ENCODE measurements at places on chromosomes 12 and 14.

- DNase-seq: no peak
Measured at GRCh38 chr12:69097619-69098368, 141.6 kb upstream of the CPSF6 start.

DNA sequence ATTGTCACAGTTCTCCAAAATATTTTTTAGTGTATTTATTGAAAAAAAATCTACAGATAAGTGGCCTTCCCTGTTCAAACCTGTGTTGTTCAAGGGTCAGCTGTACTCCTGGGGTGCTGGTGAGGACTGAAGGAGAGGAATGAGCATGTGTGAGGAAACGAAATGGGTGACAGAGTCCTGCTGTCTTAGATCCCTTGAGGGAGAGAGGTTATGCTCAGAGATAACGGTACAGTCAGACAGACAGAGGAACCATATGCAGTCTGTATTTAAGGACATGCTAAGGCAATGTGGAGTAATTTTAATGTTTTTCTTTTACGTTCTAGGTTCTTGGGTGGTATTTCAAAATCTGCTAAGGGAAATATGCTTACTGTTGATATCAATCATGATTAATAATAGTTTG lies 352.9 kb upstream of the RGS6 start:
- DNase-seq: no peak

DNA sequence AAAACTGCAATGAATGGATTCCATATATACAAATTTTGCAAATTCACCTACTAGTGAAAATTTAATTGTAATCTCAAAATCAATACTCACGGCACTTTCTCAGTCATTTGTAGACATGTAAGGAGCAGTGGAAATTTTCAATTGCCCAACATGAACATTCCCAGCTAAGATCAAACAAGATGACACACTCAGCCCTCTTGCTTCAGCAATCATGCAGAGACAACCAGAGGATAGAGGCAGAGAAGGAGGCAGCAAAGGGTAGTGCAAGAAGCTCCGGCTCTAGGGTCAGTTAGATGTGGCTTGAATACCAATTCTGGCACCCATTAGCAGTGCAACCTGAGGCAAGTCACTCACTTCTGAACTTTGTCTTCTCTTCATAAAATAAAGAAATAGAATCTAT lies 91.5 kb upstream of the SLC35F4 start:
- no peak for DNase-seq

- DNase-seq: no peak
Measured at GRCh38 chr14:100532906-100533655, 54.1 kb downstream of the BEGAIN start.

GRCh38 chr12:57452937-57453509 lies 2.1 kb upstream of the INHBE start:
- no peak for DNase-seq

DNA sequence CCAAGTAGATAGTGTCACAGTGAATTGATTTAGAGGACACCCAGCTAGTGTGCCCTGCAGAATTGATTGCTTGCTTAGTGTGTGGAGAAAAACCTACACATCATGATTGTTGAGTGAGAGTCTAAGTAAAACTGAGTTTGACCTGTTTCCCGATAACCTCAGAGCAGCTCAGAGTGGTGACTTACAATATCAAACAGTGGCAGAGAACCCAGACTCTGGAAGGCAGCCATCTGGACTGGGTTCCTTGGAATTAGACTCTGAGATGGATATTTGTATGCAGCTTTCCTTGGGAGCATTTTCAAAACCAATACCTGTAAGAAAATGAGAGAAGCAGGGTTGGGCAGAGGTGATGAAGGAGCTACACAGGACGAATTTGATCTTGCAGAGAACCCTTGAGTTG lies 109.8 kb downstream of the IPO8 start:
- no peak for DNase-seq

DNA sequence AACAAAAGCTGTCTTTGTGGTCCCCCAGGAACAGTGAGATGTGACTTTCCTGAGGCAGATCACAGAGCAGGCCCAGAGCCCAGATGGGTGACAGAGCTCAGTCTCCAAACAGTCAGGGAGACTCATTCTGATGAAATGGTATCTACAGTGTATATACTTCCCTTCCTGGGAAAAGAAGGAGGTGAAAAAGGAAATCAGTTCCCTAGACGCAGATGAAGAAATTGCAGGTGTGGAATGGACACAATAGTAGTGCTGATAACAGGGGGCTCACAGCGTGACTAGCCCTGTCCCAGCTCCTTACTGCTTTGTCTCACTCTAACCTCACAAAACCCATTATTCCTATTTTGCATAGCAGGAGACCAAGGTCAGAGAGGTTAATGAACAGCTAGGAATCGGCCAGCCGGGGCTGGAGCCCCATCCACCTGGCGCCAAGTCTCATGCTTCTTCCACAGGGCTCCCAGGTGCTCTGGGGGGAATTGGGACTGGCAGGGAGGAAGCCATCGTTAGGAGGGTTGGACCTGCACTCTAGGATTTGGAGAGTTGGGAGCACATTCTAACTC lies 11.9 kb downstream of the KCNH3 start:
- DNase-seq: no peak

DNA sequence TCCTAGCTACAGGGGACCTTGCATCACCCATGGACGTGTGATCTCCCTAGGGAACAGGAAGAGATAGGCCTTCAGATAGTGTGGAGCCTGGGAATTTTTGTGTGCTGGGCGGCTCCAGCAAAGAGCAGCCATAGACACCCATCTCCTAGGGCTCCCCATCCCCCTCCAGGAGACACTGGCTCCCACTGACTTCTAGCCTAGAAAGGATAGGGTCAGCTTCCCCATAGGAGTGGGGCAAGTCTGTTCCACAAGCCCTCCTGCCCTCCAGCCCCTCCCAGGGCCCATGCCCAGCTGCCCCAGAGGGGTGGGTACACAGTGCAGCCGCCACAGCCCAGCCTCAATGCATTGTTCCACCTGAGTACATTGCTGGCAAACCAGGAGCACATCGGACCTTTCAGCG lies 16.5 kb upstream of the LALBA start:
- no peak for DNase-seq

DNA sequence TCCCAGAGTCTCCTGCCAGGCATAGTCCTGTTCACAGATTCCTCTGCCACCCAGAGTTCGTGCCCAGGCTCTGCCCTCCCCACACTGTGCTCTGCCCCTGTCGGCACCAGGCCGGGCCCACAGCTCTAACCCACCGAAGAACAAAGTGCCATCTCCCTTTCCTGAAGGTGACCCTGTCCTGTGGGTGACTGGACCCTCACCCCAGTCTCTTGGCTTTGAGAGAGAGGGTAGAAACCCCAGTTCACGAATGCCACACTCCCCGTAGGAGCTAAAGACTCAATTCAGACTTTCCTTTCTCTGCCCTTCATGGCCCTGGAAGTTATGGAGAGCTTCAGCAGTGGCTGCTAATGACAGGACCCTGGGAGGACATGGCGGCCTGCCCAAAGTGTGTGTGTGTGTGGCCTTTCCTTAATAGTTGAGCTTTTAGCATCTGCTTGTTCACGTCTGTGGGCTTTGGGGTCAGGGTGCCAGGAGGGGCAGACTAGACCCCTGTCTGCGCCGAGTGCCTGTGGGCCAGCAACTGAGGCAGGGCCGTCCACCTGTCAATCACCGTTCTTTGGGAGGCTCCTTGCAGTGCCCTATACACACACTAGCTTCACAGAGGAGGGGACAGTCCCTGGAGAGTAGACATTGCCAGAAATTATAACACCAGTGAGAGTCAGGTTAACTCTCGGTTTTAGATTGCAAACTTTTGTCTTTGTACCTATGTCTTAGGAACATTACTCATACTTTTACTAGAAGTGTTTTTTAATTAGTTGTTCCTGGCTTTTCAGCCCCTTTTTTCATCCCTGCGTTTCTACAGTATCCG lies 84.6 kb upstream of the DYNC1H1 start:
- no peak for DNase-seq
